ENCODE measurements at places on chromosomes 4 and X. TPM values are rescaled to one million over a fixed set of nuclear protein-coding genes. Genes with fewer than 3 reads are reported as not detected.

The GPC3 gene
- 270 TPM for total RNA-seq

- H3K36me3 ChIP-seq = no peaks in the 10 kb centered on the region
- H3K4me1 ChIP-seq = peaks cover 3% of the 10 kb centered on the region
- H3K4me3 ChIP-seq = no peak overlapping the region
Measured at GRCh38 chrX:17563076-17563475, 174.2 kb upstream of the SCML1 start.

DNA sequence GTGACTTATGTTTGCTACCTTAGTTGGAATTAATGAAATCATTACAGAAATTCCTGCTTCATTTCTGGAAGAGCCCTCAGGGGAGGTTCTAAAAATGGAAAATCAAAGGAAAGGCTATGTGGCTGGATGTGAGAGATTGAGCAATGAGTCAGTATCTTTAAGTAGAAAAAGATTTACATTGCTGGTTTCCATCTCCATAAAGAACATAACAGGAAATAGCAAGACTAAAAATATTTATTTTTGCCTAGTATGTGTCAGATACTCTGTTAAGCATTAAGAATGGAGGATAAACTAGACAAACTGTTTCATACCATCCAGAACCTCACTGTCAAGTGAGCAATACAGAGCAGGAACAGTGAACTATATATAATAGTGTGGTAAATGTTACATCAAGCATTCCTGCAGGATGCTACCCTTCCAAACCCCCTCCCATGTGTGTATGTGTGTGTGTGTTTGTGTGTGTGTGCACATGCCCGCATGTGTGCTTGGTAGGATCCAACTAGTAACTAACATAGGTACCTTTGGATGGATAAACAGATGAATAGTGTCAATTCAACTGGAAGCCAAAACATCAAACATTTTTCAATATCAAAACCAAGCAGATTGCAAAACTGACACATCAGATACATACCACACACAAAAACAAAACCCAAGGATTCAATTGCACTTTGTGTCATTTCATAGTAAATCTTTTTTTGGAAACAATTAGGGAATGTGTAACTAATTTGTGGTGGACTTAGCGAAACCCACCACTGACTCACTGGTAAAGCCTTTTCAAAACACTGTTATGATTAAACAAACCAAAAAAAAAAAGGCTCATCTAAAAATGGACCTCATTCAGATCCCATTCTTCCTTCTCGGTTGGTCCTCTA lies 223.4 kb downstream of the SHROOM3 start:
- H3K27ac ChIP-seq = no peak overlapping the region
- H3K27me3 ChIP-seq = no peaks in the 10 kb centered on the region
- H3K36me3 ChIP-seq = no peaks in the 10 kb centered on the region
- no peak for DNase-seq
- peaks cover 8% of the 10 kb centered on the region for H3K4me1 ChIP-seq

DNA sequence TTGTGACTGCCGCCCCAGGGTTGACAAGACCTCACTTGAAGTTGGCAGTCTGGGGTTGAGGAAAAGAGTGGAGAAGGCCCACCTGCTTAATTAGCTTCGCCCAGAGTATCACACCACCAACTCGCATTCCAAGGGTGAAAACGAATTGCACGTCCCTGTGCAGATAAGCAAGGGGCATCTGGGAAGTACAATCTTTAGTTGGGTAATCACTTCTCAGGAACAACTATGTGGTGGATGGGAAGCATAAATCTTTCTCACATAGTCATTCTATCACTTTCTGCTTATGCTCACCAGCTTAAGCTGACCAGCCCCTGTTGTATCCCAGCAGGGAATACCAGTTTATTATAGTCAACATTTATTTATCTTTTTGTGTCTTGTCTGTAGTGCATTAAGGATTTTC lies 14.3 kb downstream of the SPCS3 start:
- no peak overlapping the region for H3K4me3 ChIP-seq
- DNase-seq = no peak
- no peak overlapping the region for H3K27ac ChIP-seq
- no peaks in the 10 kb centered on the region for H3K27me3 ChIP-seq

DNA sequence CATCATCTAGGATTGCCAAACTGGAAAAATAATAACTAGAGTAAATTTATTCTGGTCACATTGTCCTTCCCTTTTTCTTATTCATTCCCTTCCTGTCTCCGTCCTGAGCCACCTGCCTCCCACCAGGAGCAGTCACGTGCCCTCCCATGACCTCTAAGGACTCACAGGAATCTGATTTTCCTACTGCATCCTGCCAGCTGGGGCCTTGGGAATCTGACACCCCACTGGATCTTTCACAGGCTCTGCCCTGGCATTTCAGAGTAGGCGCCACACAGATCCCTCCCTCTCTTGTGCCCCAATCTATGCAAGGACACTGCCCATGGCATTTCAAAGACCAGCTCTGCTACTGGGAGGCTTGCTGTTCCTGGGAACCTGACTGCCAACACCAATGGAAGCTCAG lies 520.5 kb downstream of the PPARGC1A start:
- no peaks in the 10 kb centered on the region for H3K27me3 ChIP-seq
- no peaks in the 10 kb centered on the region for H3K36me3 ChIP-seq
- H3K27ac ChIP-seq = no peak overlapping the region
- peaks cover 14% of the 10 kb centered on the region for H3K4me1 ChIP-seq
- H3K4me3 ChIP-seq = no peak overlapping the region
- DNase-seq = no peak

- no peaks in the 10 kb centered on the region for H3K4me1 ChIP-seq
- no peak for DNase-seq
- H3K4me3 ChIP-seq = no peak overlapping the region
Measured at GRCh38 chrX:136450050-136450830, 37.5 kb upstream of the BRS3 start.

- no peak for DNase-seq
- no peak overlapping the region for H3K4me3 ChIP-seq
- H3K27ac ChIP-seq = no peak overlapping the region
- H3K4me1 ChIP-seq = peaks cover under 1% of the 10 kb centered on the region
- no peaks in the 10 kb centered on the region for H3K27me3 ChIP-seq
- H3K36me3 ChIP-seq = no peaks in the 10 kb centered on the region
Measured at GRCh38 chr4:159110961-159111360, 8.1 kb downstream of the RAPGEF2 start.

DNA sequence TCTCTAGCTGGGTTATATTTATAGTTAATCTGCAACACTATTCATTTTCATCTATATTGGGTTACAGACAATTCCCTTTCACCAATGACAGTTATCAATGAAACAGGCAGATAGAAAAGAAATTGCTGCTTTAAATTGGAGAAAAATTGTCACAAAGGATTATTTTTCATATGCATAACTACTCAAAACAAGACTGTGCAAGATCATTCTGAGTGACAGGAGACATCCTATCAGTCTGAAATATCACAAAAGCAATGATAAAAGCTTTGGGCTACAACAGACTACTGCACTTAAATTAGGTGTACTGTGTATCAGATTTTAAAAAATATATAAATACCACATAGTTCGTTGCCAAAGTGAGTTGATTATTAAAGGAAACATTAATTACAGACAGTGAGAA lies 722.6 kb downstream of the ARAP2 start:
- no peaks in the 10 kb centered on the region for H3K4me1 ChIP-seq
- no peak overlapping the region for H3K4me3 ChIP-seq
- no peaks in the 10 kb centered on the region for H3K36me3 ChIP-seq
- DNase-seq = no peak
- H3K27me3 ChIP-seq = no peaks in the 10 kb centered on the region

The GPRIN3 gene
- 14.4 TPM for total RNA-seq

The KLF8 gene
- total RNA-seq = 12.6 TPM

- no peak for DNase-seq
- H3K36me3 ChIP-seq = peaks cover 8% of the 10 kb centered on the region
- H3K4me3 ChIP-seq = no peak overlapping the region
- H3K27ac ChIP-seq = no peak overlapping the region
- no peaks in the 10 kb centered on the region for H3K27me3 ChIP-seq
- H3K4me1 ChIP-seq = no peaks in the 10 kb centered on the region
Measured at GRCh38 chr4:6819295-6819694, 36.8 kb downstream of the KIAA0232 start.

DNA sequence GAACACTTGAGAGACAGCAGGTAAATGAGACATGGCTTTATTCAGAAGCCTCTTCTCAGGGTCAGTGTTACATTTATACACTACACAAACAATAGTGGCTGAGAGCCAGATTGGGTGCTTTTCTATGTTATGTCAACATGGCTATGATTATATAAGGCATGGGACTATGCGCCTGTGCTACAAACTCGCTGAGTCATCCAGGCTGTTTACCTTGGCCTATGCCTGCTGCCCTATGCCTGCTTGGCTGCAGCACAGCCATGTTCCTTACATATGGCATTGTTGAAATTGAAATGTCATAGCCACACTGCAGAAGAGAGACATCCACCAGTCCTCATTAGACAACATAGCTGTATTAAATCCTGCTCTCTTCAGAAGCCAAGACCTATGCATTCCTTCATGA lies 236.3 kb upstream of the NWD2 start:
- no peak for DNase-seq
- H3K27me3 ChIP-seq = no peaks in the 10 kb centered on the region
- H3K4me3 ChIP-seq = no peak overlapping the region
- H3K36me3 ChIP-seq = no peaks in the 10 kb centered on the region
- no peaks in the 10 kb centered on the region for H3K4me1 ChIP-seq

The FANCB gene
- total RNA-seq = 1.0 TPM

GRCh38 chr4:72677886-72678285 lies 108.9 kb upstream of the ADAMTS3 start:
- no peaks in the 10 kb centered on the region for H3K4me1 ChIP-seq
- no peak overlapping the region for H3K27ac ChIP-seq
- no peaks in the 10 kb centered on the region for H3K27me3 ChIP-seq
- DNase-seq = no peak
- no peak overlapping the region for H3K4me3 ChIP-seq
- no peaks in the 10 kb centered on the region for H3K36me3 ChIP-seq

- H3K4me3 ChIP-seq = no peak overlapping the region
- no peak overlapping the region for H3K27ac ChIP-seq
- H3K4me1 ChIP-seq = peaks cover 25% of the 10 kb centered on the region
- no peaks in the 10 kb centered on the region for H3K36me3 ChIP-seq
Measured at GRCh38 chr4:55393461-55394320, 2.1 kb upstream of the TMEM165 start.

DNA sequence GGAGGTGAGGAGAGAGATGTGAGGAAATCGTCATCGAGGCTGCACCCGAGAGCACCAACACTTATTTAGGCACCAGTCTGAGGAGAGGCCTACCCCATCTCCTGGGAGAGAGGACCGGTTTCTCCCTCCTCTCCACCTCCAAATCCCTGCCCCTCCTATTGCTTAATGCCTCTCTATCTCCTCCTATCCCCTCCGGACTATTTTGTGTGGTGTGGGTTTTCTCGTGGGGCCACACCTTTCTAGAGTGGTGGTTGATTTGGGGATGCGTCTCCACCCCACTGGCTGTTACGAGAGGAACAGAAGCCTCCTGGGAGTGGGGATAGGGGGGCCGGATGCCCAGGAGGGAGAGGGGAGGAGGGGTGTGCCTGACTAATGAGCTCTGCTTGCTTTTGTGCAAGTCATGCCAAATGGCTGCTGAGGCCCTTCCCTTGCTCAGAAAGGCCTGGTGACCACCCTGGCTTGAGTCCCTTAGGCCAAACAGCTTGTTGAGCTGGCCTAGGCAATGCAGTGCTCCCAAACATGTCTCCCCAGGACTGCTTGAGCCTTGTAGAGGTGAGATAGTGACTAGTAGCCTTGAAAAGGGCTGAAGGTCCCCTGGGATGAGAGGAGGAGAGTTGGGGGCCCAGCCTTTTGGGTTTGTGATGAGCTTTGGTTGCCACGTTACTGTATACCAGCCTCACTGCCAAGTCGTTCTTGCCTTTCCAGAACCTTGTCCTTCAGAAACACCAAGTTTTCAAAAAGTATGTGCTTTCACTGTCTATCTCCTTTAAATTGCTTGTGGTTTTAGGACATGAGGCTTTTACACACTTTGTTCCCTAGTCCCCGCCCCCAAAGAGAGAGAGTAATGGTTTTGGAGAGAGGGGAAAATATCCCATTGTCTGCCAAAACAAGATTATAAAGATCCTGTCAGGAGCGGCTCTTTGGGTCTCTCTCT lies 1.2 kb downstream of the MSN start:
- H3K27me3 ChIP-seq = no peaks in the 10 kb centered on the region
- H3K27ac ChIP-seq = peak overlapping the region; percentile 98
- H3K4me3 ChIP-seq = peak overlapping the region; percentile 78
- H3K36me3 ChIP-seq = no peaks in the 10 kb centered on the region
- peaks cover 18% of the 10 kb centered on the region for H3K4me1 ChIP-seq

- no peaks in the 10 kb centered on the region for H3K27me3 ChIP-seq
- no peak overlapping the region for H3K4me3 ChIP-seq
- H3K36me3 ChIP-seq = no peaks in the 10 kb centered on the region
- no peak overlapping the region for H3K27ac ChIP-seq
- DNase-seq = peak; percentile 92
Measured at GRCh38 chrX:115330498-115331168, 41.1 kb downstream of the LUZP4 start.

- no peaks in the 10 kb centered on the region for H3K36me3 ChIP-seq
- no peak overlapping the region for H3K4me3 ChIP-seq
- DNase-seq = no peak
- no peaks in the 10 kb centered on the region for H3K4me1 ChIP-seq
- no peak overlapping the region for H3K27ac ChIP-seq
Measured at GRCh38 chr4:77264826-77265225, 107.8 kb downstream of the CCNG2 start.

GRCh38 chr4:42655921-42656678 lies 805 bp downstream of the ATP8A1 start:
- no peaks in the 10 kb centered on the region for H3K27me3 ChIP-seq
- H3K4me3 ChIP-seq = peak overlapping the region; percentile 100
- H3K27ac ChIP-seq = peak overlapping the region; percentile 93

The SCFD2 gene
- 28.7 TPM for total RNA-seq

DNA sequence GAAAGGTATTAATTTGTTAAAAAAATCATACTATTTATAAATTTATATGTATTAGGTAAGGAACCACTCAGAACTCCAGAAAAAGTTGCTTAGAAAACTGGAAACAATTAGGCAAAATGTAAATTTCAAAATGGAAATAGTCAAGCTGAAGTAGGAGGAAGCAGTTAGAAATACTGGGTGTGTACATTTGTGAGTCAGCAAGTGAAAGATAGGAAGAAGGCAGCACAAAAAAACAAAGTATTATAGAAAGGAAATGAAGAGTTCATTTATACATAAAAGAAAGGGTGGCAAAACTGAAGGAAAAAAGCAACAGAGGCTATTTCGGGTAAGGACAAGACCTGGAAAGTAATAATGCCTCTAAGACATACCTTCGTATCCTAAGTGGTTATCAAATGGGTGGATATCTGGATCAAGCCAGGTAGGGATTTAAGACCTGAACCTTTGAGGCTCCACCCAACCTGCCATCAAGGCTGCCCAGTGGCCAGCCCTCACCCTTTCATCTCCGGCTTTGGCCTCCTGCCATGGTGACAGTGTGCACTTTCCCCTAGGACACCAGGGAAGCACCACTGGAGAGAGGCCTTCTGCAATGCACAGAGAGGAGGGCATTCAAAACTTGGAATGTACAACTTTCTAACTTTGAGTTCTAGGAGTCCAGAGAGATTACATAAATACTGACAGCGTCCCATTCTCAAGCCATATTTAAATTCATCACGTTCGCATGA lies at the start of gene LRRC66:
Gene LRRC66, minus strand, starts transcription at position 428 of the 722 bp plus-strand sequence. CDS start 2,750 bp downstream, outside the sequence.
- peaks cover 5% of the 10 kb centered on the region for H3K36me3 ChIP-seq
- H3K4me1 ChIP-seq = no peaks in the 10 kb centered on the region
- H3K27ac ChIP-seq = no peak within 1 kb of the TSS
- no peak for DNase-seq

All from lung (tissue), 17 donors.